ENCODE measurements at places on chromosomes 5 and 9.

- DNase-seq: no peak
Observed at GRCh38 chr9:110278080-110278707, 21.9 kb upstream of the TXN start.

- no peak for DNase-seq
Observed at GRCh38 chr5:75200776-75201175, 35.9 kb downstream of the ANKRD31 start.

GRCh38 chr9:110334183-110334582 is 3.5 kb downstream of the TXNDC8 start:
- DNase-seq: peak; percentile 10

GRCh38 chr9:132008855-132009812 is 70.5 kb downstream of the MED27 start:
- no peak for DNase-seq

- no peak for DNase-seq
Observed at GRCh38 chr5:132203464-132203818, 24.2 kb downstream of the P4HA2 start.

All from hematopoietic multipotent progenitor cell treated with erythropoietin and hydrocortisone succinate and interleukin-3 and kit ligand, for 4 days (in vitro differentiated cells).